CMK (cell line): ENCODE measurements at places on chromosomes 7 and 10.

GRCh38 chr7:48087349-48087748 lies 1.7 kb upstream of the UPP1 start:
- DNase-seq = no peak

- DNase-seq = no peak
These were observed 298.6 kb upstream of the MTPN start for GRCh38 chr7:136275794-136276193.

DNA sequence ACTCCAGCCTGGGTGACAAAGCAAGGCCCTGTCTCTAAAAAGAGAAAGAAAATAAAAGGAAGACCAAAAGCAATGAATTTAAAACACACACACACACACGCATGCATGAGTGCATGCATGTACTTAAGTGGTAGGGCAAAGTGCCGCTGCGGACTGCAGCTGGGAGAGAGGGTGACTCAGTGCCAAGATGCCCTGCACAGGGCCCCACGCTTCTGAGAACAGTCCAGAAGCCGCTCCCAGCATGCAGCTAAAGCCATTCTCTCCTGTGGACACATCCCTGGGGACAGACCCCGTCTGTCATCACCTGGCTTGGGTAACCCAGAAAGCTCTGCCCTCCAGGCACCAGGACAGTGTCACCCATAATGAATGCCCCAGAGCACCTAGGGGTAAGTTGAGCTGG lies 61.0 kb upstream of the MYL10 start:
- no peak for DNase-seq

DNA sequence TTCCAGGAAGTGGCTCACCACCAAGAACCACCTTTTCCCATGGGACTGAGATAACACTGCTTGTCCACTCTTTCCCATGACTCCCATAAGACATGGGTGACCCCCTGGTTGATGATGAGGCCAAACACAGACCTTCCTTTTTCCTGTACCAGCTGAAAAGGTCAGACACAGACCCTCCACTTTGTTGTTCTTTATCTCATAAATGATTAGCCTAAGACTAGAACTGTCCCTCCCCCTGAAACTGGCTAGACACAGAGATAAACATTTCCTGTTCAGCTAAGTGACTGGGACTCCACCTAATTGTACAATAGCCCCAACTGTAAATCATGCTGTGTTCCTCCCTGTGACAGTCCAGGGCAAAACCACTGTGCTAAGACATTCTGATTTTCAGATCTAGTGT lies 8.2 kb upstream of the NRG3 start:
- no peak for DNase-seq

GRCh38 chr7:70032649-70033048 lies 434.4 kb downstream of the AUTS2 start:
- DNase-seq = no peak

DNA sequence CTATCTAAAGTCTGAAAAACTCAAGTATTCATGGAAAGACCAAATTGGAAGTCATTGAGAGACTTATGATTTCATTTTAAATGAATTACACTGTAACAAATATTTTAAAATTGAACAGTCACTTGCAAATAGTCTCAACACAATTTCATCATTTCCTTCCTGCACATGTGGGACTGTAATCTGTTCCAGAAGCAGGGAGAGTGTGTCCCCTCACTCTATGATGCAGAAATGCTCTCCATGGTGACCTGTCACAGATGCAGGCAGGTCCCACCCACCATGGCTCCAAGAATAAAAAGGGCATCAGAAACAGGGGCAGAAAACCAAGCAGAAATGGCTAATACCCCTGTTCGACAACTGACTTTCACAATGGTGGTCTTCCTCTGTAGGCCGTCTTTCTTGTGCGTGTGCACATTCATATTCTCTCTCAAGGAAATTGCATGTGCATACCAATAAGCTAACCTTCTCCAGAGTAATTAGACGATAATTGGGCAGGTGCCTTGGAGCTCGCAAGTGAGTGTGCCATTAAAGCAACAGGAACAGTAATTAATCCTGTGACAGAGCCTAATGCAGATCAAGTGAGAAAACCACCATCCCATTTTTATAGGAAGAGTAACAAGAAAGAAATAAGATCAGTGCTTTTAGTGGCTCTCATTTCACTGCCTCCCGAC lies 170.9 kb downstream of the ZMYND11 start:
- no peak for DNase-seq

GRCh38 chr10:90041585-90041984 lies 340.2 kb downstream of the KIF20B start:
- DNase-seq = no peak

DNA sequence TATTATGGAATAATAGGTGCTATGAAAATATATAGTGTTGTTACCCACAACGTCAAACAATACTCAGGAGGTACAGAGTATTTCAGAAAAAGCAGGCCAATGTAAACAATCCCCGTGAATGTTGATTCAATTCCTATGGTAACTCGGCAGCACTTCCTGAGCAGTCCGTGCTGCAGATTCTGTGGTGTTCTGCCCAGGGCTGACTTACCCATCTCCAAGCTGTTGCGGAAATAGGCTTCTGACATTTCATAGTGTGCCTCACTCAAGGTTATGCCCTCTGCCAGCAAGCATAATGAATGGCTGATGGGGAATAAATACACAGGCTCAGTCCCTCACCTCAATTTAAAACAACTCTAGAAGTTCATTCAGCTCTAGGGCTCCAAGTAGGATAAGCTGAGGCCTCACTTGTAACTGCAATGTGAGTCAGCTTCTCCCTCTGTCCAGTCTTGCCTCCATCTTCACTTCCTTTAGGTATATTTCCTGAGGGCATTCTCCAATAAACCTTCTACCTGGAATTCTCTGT lies 177.6 kb downstream of the GNAI1 start:
- DNase-seq = no peak

DNA sequence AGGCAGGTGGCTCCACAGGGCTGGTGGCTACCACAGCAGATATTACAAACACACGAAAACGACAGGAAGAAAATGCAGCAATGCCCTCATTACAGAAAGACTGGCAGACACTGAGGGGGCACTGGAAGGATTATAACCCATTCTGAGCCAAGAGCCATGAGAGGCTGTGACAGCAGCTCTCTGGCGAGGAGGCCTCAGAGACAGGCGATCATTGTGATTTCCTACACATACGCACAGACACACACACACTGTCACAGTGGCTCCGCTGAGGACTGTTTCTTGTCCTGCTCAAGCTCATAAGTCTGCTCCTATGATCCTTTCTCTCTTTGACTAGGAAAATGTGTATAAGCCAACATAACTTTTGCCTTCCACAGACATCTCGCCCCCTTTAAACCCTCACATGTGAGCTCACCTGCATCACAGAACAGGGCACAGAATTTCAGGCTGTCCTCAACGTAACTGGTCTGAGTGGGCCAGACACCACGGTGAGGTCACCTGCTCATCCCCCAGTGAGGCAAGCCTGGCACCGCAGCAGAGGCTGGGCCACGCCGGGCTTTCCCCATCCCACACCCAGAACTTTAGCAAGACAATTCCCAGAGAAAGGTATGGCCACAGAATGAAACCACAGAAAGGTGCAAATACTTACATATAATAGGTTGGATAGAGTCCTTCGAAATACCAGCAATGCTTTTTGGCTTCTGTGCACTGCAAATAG lies 51.7 kb downstream of the VOPP1 start:
- no peak for DNase-seq

DNA sequence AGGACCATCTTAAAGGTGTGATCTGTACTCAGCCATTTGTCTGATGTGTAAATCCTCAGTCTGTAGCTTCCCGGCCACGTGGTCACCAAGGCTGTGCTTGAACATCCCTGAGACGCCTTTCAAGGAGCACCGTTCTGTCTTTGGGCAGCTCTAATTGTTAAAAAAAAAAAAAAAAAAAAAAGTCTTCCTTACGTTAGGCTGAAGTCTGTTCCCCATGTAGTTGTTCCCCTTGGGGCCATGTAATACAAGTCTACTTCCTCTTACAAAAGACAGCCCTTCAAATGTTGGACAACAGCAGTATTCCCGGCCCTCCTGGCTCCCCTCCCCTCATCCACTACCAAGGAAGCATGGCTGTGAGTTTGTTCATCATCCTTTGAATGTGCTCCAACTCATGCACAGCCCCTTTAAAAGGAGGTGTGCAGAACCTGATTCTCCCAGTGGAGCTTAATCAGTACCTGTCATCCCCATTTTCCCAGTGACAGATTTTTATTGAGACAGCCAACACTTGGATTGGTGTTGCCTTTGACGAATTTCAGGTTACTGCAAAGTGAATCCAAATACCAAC lies 392.2 kb upstream of the GALNT17 start:
- no peak for DNase-seq

GRCh38 chr10:77702166-77702565 lies 64.6 kb upstream of the KCNMA1 start:
- DNase-seq = no peak

- no peak for DNase-seq
These were observed 19.7 kb downstream of the TMEM243 start for GRCh38 chr7:87199700-87200450.

- peak; percentile 5 for DNase-seq
These were observed 153.2 kb downstream of the TCF7L2 start for GRCh38 chr10:113103131-113103840.

GRCh38 chr7:150351587-150352194 lies 10.3 kb upstream of the RARRES2 start:
- no peak for DNase-seq

DNA sequence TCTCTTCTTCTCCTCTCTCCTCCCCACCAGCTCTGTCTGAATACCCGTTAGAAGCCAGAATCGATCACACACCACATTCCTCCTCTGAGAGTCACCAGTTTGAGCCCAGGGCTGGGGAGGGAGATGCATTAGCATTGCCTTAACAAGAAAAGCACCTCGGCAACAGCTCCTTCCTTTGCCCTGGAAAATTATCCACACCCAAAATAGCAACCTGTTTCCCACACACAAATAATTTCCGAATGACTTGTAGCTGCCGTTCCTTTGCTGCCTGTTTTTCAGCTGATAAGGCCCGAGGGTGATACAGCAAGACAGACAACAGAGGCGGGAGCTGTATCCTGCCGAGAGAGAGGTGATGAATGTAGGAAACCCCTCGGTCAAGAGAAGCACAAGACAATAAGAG lies 91.3 kb downstream of the CPXM2 start:
- peak; percentile 55 for DNase-seq

- DNase-seq = no peak
These were observed 55.6 kb downstream of the DNAJB6 start for GRCh38 chr7:157392256-157393037.

DNA sequence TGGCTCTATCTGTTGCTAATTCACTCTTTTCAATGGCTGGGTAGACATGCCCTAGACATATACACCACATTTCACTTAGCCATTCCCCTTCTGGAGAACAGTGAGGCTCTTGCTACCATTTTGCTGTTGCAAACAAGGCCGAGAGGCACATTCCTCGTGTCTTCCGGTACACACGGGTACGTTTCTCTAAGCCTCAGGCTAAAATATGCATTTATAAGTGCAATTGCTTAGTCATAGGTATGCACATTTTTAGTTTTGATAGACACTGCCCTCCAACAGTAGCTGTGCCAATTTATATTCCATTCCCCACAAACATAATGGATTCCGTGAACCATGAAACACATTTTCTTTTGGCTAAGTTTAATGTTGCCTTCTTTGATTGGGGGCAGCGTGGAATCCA lies 13.2 kb downstream of the CHAT start:
- no peak for DNase-seq

DNA sequence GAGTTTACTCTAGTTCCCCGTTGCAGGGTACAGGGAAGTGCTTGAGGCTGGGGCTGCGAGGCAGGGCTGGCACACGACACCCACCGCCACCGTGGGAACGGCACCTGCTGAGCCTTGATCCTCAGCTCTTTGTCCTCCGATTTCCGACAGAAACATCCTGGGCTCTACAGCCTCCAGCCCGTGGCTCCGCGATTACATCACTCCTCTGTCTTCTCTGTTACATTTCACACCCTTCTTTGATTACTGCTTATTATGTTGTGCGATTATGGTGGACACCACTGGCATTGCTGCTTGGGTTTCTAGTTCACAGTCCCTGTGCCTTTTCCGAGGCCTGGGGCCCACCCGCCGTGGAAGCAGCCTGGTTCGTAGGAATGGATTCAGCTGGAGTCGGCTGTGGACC lies 26.9 kb downstream of the FKBP6 start:
- DNase-seq = no peak

GRCh38 chr10:71494980-71495381 lies 98.3 kb downstream of the CDH23 start:
- no peak for DNase-seq

GRCh38 chr10:101022967-101023705 lies 7.8 kb downstream of the PDZD7 start:
- DNase-seq = no peak

DNA sequence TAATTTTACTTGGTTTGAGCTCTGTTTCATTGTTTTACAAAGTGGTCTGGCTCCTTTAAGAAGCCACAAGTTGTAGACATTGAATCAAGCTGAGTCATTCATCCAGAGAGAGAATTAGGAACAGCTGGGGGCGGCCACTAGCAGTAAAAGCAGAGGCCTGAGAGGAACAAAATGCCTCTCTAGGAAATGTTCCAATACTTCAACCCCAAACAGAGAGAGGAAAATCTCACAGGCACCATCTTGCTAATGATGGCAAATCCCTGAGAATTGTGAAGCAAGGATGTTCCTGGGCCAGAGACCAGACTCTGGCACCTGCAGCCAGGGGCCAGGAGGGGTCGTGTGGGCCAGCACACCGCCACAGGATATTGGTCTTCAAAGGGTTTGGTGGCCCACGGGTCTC lies 26.5 kb upstream of the TRIL start:
- no peak for DNase-seq

DNA sequence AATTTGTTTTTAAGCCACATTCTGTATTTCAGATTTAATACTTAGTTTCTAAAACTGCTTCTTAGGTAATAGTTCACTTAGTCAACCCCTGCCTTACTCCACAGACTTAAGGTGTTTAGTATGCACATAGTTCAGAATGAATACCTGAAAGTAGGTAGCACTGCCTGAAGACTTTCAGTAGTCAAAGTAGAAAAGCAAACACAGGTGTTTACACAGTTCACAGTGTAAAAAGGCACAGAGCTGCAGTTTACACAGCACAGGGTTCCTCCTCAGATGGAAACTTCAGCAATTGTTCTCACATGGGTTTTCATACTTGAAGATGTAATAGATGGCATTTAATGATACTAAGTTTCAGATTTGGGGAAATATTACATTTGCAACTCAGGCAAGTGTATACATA lies 3.1 kb upstream of the PKD1L1 start:
- DNase-seq = no peak

DNA sequence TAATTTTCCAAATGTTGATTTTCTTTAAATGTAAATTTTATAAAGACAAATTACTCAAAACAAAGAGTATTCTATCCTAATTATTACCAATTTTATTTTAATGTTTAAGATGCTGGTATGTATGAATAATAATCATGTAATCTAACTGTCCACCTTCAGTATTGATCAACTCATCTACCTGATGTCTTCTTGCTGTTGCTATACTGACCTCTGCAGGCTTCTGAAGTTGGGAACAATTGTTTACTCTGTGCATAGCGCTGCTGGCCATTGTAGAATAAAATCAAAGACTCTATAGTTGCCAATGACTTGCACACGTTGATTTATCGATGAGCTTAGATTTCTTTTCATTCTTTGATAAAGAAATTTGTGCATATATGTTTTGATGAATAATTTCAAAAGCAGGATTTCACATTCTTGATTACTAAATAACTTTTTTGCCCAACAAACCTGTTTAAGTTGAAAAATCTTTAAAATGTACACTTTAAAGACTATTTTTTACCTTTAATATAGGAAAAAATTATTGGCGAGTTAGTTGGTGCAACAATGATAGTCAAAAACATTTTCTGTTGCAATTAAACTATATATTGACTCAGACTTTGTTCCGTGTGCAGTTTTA lies 282.3 kb downstream of the TFEC start:
- DNase-seq = no peak
